ENCODE measurements at places on chromosomes 16 and 17.

DNA sequence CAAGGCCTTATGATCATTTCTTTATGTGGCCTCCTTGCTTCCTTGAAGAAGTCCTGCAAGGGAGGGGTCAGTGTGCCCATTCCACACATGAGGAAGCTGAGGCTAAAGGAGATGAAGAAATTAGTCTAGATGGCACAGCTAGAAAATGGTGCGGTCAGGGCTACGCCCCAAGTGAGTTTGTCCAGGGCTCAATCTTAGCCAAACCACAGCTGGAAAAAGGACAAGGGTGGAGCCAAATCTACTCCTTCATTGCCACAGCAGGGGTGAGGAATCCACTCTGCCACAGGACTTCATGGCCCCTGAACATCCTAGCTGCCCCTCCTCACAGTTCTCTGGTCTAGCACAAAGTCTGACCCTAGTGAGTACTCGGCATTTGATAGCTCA lies 16.2 kb downstream of the BEAN1 start:
- DNase-seq = no peak

- DNase-seq = no peak
These were observed 26.6 kb upstream of the MYLK3 start for GRCh38 chr16:46774743-46775177.

GRCh38 chr17:18122990-18123753 lies 14.6 kb downstream of the MYO15A start:
- DNase-seq = no peak

- DNase-seq = no peak
These were observed 111.5 kb upstream of the MPHOSPH6 start for GRCh38 chr16:82281544-82281943.

- DNase-seq = no peak
These were observed 19.3 kb upstream of the FOXF1 start for GRCh38 chr16:86490859-86491639.

DNA sequence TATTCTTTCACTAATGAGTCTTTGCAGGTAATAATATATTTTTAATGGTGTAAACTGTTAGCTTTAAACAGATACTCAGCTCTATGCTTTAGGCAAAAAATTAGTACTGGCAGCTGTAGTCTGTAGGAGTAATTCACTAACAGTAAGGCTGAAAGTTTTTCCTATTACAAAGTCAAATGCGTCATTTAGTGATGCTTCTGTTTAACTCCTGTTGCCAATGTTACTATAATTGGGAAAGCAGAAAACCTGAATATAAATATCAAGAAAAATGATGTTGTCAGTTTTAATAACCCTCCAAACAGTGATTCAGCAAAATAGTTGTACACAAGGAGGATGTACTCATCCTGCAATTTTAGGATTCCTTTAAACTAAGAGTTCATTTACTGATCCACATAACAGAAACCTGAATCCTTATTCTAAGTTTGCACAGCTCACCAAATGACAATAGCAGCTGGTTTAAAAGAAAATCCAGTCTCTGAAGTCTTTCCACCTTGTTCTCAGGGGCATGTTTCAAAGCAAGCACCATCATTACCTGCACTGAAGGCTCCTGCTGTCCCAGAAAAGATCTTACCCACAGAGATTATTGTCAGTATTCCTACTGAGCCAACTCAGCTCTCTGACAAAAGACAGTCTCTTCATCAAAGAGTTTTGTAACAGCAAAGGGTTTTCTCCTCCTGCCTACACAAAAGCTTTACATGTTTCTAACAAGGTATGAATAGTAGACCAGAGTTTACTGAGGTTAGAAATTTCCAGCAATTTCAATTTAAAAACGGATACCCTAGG lies 4.2 kb downstream of the CDR2 start:
- no peak for DNase-seq

DNA sequence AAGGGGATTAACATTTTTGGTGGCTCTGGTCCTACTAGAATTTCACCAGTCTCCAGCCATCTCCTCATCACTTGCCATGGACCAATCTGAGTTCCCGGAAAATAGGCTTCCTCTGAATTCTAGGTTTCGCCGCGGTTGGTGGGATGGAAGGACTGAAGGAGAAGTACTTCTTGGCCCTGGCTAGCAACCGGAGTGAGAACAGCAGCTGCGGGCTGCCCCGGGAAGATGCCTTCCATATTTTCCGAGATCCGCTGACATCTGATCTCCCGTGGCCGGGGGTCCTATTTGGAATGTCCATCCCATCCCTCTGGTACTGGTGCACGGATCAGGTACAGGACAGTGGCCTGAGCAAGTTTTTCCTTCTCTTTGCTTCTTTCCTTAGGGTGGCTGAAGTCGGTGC lies 45.0 kb downstream of the SLC5A11 start:
- DNase-seq = no peak

- no peak for DNase-seq
These were observed 7.9 kb upstream of the CLDN9 start for GRCh38 chr16:3004781-3005284.

Data from natural killer cell treated with Interleukin-12 subunit alpha and Interleukin-12 subunit beta and Interleukin-15 and Interleukin-18, amount 100 ng/mL, for 72 hours (primary cell).